ENCODE measurements at places on chromosomes 1 and 21.

DNA sequence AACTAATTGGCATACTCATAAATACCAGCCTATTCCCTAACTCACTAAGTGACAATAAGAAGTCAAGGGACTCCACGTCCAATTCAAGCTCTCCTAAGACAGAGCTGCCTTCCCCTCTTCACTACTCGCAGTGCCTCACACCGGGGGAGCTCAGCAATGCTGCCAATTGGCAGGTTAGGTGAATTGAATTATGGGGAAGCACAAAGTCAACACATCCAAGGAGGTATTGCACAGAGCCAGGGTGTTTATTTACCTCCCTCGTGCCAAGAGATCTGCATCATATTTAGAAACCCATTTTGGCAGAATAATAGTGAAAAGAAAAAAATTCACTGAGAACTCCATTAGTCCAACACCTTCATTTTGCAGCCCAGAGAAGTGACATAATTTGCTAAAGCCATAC is 20.4 kb upstream of the TNR start:
- no peak for DNase-seq

GRCh38 chr1:192835116-192835515 is 26.3 kb downstream of the RGS2 start:
- DNase-seq: no peak

DNA sequence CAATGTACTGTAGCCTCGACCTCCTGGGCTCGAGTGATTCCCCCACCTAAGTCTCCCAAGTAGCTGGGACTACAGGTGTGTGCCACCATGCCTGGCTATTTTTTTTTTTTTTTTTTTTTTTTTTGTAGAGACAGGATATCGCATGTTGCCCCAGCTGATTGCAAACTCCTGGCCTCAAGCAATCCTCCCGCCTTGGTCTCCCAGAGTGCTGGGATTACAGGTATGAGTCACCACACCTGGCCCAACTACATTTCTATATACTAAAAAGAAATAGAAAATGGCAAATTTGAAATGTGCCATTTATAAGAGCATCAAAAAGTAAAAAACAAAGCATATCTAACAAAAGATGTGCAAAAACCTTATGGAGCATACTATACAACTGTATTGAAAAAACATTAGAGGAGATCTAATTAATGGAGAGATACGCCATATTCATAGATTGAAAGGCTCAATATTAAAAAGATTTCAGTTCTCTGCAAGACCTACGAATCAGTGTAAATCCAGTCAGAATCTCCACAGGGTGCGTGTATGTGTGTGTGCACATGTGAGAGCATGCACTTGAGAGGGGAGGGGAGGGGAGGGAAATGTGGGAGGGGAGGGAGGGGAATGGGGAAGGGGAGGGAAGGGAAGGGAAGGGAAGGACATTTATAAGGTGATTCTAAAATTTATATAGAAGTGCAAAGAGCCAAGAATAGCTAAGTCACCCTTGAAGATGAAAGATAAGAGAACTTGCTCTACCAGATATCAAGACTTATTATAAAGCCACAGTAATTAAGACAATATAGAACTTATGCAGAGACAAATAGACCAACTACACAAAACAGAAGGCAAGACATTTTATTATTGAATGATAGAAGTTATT is 15.5 kb upstream of the PADI4 start:
- DNase-seq: no peak

- DNase-seq: no peak
Observed at GRCh38 chr1:108505763-108506070, 54.2 kb upstream of the EEIG2 start.

DNA sequence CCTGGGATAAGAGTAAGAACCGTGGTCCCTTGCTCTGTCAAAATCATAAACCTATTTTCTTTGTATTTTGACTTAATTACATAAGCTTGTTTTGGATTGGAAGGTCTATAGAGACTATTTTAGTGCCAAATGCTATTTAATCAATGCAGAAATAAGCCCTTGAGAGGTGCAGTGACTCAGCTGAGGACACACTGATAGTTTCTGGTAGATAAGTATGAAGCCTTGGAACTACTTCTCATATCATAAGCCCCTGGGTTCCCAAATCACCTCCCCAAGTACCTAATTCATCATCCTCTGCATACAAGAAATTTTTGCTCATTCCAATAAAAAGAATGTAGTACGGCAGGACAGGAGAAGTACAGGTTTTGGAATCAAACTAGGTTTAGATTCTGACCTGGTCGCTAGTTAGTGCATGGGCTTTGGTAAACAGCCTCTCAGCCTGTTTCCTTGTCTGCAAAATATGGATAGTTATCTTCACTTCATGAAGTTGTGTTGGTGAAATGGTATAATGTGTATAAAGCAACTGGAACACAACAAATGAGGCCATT is 3.3 kb upstream of the CD55 start:
- DNase-seq: no peak

DNA sequence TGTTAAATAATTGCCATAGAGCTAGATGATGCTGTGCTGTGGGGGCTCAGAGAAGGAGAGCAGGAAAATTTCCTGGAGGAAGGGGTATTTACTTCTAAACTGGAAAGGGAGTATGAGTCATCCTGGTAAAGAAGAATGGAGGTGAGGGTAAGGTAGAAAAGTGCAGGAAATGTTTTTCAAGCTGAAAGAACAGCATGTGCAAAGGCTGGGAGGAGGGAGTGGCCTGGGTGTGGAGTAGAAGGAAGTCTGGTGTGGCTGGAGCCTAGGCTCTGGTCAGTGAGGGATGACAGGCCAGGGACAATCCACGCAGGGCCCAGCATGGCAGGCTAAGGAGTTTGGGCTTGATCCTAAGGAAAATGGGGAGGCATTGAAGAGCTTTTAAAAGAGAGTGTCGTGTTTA is 45.9 kb downstream of the MATN1 start:
- DNase-seq: no peak

Measured in stimulated activated CD8-positive, alpha-beta memory T cell treated with anti-CD3 and anti-CD28 coated beads, Interleukin-4, amount 100 ng/mL, for 4 hours (primary cell).